ENCODE measurements at places on chromosomes 13 and 19. TPM values are rescaled to one million over a fixed set of nuclear protein-coding genes. Genes with fewer than 3 reads are reported as not detected.
A peak's percentile ranks its signal among the peaks of the same experiment; 100 is the strongest.

GRCh38 chr19:42427313-42427712, at the start of gene LIPE:
TSS of gene LIPE (minus strand) at chr19:42427388. CDS start at chr19:42427149, 239 bp downstream.
- DNase-seq, result no peak

DNA sequence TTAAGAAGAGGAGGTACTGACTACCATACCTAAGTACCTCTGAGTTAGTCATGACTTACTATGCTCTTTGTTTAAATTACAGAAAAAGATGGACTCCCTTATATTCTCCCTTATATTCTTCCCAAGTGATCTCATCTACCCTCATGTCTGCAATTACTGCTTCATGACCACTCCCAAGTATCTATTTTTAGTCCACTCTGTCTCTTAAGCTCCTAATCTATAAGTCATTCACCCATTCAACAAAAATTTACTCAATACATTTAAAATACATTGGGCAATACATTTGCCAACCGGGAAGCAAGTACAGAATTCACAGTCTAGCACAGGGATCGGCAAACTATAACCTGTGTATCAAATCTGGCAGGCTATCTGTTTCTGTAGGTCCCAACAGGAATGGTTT, 42.6 kb downstream of the KPNA3 start:
- DNase-seq, result no peak

CDC42EP5 gene
- 72.4 TPM for total RNA-seq

GRCh38 chr19:9075064-9075949, 11.6 kb upstream of the OR1M1 start:
- DNase-seq, result peak; percentile 90

DNA sequence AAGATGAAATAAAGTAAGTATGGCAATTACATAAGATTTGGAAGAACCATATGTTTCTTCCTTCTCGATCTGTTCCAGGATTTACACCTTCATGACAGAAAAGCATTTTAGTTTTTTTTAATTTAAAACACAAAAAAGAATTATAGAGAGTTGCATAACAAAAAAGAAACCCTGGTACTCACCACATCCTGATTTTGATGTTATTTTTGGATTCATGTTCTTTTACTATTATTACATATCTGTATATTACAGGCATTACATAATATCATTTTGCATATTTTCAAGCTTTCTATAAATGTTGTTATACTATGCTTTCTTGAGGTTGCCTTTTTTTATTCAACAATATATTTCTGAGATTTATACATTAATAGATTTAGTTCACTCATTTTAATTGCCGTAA, 6.7 kb upstream of the KATNAL1 start:
- no peak for DNase-seq

Measured in HT-29 (cell line).